Karpas-422 (cell line): ENCODE measurements at places on chromosomes 7 and 10. TPM values are rescaled to one million over a fixed set of nuclear protein-coding genes. Genes with fewer than 3 reads are reported as not detected.
A peak's percentile ranks its signal among the peaks of the same experiment; 100 is the strongest.

- peak overlapping the region; percentile 5; the same call in 1 of the 2 replicates for H3K4me3 ChIP-seq
- H3K27ac ChIP-seq, result no peak overlapping the region
- peaks cover 9% of the 10 kb centered on the region for H3K4me1 ChIP-seq
- H3K27me3 ChIP-seq, result no peaks in the 10 kb centered on the region
- DNase-seq, result peak; percentile 52
- H3K36me3 ChIP-seq, result no peaks in the 10 kb centered on the region; the same call in 1 of the 2 replicates
These were observed 101.2 kb downstream of the DYNC2I1 start for GRCh38 chr7:158957510-158957906.

DNA sequence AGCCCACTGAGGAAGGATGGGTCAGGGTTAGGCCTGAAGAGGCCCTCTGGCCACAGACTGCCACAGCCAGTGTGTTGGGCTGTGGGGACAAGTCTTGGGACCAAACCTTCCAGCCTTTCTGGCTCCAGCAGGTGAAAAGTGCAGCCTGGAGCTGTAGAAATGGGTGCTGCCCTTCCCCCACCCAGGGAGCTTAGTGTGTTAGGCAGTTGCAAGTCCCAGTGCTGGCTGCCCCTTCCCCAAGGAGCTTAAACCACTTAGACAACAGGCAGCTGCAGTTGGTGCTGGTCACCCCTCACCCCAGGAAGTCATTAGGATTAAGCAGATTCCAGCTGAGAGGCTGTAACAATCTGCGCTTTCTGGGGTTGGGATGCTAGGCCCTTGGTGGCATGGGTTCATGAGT, 563.3 kb downstream of the NRG3 start:
- no peak overlapping the region for H3K4me3 ChIP-seq
- H3K4me1 ChIP-seq, result no peaks in the 10 kb centered on the region
- DNase-seq, result no peak
- no peaks in the 10 kb centered on the region for H3K36me3 ChIP-seq
- no peaks in the 10 kb centered on the region for H3K27me3 ChIP-seq
- H3K27ac ChIP-seq, result no peak overlapping the region

Gene SPDYE1
- total RNA-seq, result not detected in 2 replicates

Gene FAM25G
- not detected in 2 replicates for total RNA-seq

DNA sequence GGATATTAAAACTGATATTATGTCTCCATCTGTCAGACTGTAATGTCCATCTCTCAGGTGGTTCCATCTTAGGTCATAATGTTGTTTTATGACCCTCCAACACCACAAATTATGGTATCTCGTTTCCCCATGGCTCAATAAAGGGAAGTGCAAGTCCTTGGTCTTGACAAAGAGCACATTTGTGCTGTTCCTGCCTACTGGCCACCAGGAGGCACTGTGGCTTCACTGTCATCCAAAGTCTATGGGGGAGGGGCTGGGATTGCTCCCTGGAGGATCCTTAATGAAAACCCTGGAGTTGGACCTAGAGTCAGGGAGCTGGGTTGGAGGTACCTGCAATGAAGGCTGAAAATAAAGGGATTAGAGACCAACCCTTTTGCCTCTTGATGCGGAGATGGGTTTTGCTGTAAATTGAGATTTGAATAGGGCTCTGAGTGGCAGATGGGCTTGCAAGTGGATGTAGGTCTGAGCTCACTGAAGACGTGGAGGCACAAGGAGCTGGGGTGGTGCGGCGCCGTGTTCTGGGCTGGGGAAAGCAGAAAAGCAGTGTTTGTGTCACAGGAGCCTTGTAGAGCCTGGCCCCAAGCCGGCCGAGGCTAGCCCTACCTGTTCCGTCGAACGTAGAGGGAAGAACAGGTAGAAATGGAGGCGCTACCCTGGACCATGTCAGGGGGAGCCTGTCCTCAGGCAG, 180.5 kb upstream of the PRSS58 start:
- no peak overlapping the region for H3K4me3 ChIP-seq
- no peak overlapping the region for H3K27ac ChIP-seq
- no peaks in the 10 kb centered on the region for H3K27me3 ChIP-seq
- peak; percentile 72 for DNase-seq

Gene OTUD1
- 1.5 and 2.2 TPM in 2 replicates for total RNA-seq

- H3K36me3 ChIP-seq, result no peaks in the 10 kb centered on the region
- no peaks in the 10 kb centered on the region for H3K27me3 ChIP-seq
- H3K4me1 ChIP-seq, result no peaks in the 10 kb centered on the region
These were observed 74.6 kb downstream of the PDGFA start for GRCh38 chr7:445020-445419.

Gene CHPF2
- total RNA-seq, result 24.7 and 33.2 TPM in 2 replicates

Gene TMEM196
- not detected in 2 replicates for total RNA-seq

DNA sequence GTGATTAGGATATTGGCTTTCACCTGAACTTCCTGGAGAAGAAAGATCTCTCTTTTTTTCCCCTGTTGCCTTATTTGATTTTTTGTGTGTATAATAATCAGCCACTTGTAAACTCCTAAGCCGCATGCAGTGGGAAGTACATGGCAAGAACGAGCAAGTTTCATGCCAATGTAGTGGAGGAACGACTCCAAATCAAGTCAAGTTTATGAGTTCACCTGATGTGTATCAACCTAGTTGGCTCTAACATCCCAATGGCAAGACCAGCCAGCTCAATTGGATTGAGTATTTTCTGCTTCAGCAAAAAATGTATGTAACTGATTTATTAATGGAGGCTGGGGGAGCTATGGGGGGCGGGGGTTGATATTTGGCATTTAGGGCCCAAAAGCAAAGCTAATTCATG, 65.5 kb upstream of the LYZL1 start:
- DNase-seq, result no peak
- no peaks in the 10 kb centered on the region for H3K36me3 ChIP-seq
- H3K4me3 ChIP-seq, result no peak overlapping the region
- H3K27ac ChIP-seq, result no peak overlapping the region

DNA sequence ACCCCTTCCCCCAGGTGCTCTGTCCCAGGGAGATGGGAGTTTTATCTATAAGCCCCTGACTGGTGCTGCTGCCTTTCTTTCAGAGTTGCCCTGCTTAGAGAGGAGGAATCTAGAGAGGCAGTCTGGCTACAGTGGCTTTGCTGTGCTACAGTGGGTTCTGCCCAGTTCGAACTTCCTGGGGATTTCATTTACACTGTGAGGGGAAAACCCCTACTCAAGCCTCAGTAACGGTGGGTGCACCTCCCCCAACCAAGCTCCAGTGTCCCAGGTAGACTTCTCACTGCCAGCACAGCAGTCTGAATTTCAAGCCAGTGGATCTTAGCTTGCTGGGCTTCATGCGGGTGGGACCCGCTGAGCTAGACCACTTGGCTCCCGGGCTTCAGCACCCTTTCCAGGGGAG, 143.5 kb upstream of the IMMP2L start:
- no peak overlapping the region for H3K27ac ChIP-seq
- H3K27me3 ChIP-seq, result no peaks in the 10 kb centered on the region
- no peaks in the 10 kb centered on the region for H3K4me1 ChIP-seq

GRCh38 chr10:114635101-114635500, 23.0 kb downstream of the ABLIM1 start:
- no peak overlapping the region for H3K27ac ChIP-seq
- H3K27me3 ChIP-seq, result no peaks in the 10 kb centered on the region
- no peak for DNase-seq
- no peaks in the 10 kb centered on the region for H3K36me3 ChIP-seq
